Activated CD4-positive, alpha-beta T cell treated with anti-CD3 and anti-CD28 coated beads, Interleukin-2, amount 10 ng/mL, durations not matched to agents 24 days and 14 days (primary cell): ENCODE measurements at places on chromosomes 1 and 21. TPM values are rescaled to one million over a fixed set of nuclear protein-coding genes. Genes with fewer than 3 reads are reported as not detected.
A peak's percentile ranks its signal among the peaks of the same experiment; 100 is the strongest.

The PTPN7 gene
- 475 and 478 TPM in 2 replicates for total RNA-seq

The ZBTB8OS gene
- 50.4 and 54.2 TPM in 2 replicates for total RNA-seq

The NCSTN gene
- 73.6 and 81.1 TPM in 2 replicates for total RNA-seq

The IL19 gene
- total RNA-seq: not detected in 2 replicates

The NHLH1 gene
- 0.40 and 0.54 TPM in 2 replicates for total RNA-seq

The SMCP gene
- total RNA-seq: not detected in 2 replicates

The FCER1G gene
- 0.63 TPM in 1 of 2 replicates, not detected in the other for total RNA-seq

GRCh38 chr1:212584092-212584886, 24.3 kb upstream of the ATF3 start:
- peak; percentile 44 for DNase-seq

DNA sequence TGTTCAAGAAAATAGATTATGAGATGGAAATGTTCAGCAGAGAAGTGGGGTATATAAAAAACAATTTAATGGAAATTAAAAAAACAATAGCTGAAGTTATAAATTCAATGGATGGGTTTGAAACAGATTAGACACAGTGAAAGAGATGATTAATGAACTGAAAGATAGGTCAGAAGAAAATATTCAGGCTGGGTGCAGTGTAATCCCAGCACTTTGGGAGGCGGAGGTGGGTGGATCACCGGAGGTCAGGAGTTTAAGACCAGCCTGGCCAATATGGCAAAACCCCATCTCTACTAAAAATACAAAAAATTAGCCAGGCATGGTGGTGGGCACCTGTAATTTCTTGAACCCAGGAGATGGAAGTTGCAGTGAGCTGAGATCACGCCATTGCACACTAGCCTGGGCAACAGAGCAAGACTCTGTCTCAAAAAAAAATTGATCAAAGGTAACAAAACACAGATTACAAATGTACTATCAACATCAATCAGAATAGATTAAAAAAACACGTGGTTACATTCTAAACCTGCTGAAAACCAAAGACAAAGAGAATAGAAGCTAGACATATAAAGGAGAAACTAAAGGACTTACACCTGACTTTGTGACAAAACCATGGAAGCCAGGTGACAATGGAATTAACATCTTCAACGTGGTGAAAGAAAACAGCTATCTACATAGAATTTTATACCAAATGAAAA, 4.8 kb upstream of the SUMO3 start:
- no peak for DNase-seq

- DNase-seq: no peak
Measured at GRCh38 chr1:156486421-156487344, 13.9 kb downstream of the MEF2D start.

GRCh38 chr1:6258675-6259074, 2.2 kb downstream of the GPR153 start:
- no peak for DNase-seq

DNA sequence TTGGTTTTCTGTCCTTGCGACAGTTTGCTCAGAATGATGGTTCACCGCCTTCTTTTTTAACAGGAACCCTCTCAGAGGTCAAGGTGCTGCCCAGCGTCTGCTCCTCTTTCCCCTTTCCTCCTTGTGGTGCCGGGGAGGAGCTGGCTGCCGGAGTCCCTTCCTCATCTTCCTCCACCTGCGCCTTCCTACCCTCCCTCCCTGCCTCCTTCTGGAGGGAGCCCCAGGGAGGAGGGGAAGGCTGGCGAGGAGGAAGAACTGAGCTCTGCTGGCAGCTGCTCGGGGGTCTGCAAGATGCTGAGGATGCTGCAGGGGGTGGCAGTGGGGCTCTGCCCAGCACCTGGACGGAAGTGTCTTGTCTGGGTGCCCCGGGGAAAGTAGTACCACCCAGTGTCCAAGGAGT, 31.2 kb downstream of the BACE2 start:
- DNase-seq: no peak

GRCh38 chr1:205340676-205341075, 16.0 kb downstream of the KLHDC8A start:
- no peak for DNase-seq

GRCh38 chr1:118077331-118078045, 107.5 kb downstream of the SPAG17 start:
- no peak for DNase-seq

DNA sequence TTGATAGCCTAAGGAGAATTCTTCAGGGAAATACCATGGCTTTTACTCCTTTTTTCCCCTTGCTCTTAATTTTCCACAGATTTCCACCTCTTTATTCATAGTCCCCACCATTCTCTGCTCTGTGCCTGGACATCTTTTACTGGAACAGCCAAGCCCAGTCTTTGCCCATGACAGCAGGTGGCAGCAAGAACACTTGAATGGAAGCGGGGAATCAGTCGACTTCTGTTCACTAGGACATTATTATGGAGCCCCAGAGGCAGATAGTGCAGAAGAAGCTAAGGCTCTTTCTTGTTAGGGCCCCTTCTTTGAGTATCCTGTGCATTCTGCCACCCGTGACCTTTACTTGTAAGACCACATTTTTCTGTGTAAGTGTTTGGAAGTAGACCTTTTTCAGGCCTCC, 6.3 kb downstream of the OR14I1 start:
- DNase-seq: no peak

DNA sequence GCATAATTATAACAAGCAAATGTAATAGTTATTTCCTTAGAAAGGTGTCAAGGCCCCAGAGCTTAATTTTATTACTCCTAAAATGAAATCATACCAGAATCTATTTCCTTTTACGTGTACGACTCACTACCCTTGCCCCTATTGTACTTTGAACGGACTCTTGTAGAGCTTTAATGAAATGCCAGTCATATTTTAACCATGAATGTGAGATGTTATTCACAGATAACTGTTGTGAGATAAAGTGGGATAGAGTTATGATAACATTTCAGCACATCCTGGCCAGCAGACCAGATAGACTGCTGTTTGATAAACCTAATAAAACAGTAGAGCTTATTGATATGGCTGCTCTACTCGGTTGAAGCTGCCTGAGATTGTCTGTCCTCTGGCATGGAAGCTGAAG, 500.8 kb upstream of the PBX1 start:
- DNase-seq: no peak
